ENCODE measurements at places on chromosomes 4 and X. TPM values are rescaled to one million over a fixed set of nuclear protein-coding genes. Genes with fewer than 3 reads are reported as not detected.
A peak's percentile ranks its signal among the peaks of the same experiment; 100 is the strongest.

DNA sequence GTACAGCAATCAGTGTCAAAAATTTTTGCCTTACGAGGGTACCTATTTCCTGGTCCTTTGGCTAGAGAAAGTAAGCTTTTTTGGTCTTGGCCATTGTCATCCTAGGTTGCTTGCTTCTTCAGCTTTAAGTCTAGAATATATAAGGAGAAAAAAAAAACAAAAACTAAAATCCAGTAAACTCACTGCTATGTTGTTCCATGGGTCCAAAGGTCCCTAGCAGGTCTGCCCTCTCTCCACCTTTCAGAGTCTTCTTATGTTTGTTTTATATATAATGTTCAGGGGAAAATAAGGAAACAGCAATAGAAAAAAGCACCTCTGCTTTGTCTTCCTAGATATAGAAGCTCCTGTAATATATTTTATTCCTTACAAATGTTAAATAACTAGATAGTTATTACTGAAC is 18.1 kb upstream of the BMP2K start:
- DNase-seq, result no peak

GRCh38 chr4:6516762-6517161 is 44.3 kb upstream of the PPP2R2C start:
- peak; percentile 44 for DNase-seq

- DNase-seq, result no peak
These were observed 33.3 kb upstream of the HPF1 start for GRCh38 chr4:169791062-169791461.

- DNase-seq, result peak; percentile 27
These were observed 201.0 kb upstream of the ARSJ start for GRCh38 chr4:114180481-114180880.

- no peak for DNase-seq
These were observed 93.1 kb downstream of the PDLIM5 start for GRCh38 chr4:94544811-94545210.

- no peak for DNase-seq
These were observed 57.0 kb upstream of the RAP1GDS1 start for GRCh38 chr4:98204236-98204553.

DNA sequence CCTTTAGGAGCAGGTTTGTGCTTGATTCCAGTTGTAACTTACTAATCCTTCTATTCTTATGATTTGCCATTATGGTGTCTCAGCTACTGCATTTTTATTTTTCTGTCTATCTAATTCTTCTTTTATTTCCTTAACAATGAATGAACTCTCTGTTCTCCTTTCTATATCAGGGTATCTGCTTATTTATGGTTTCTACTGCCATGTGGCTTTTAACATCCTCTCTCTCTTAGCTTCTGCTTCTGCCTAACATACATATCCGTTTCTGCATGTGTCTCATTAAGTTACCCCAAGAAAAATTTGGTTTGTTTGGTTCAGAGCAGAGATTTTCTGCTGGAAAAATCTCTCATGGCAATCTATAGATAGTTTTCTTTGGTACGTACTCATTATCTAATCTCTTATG is 614.4 kb downstream of the RPA4 start:
- DNase-seq, result no peak

DNA sequence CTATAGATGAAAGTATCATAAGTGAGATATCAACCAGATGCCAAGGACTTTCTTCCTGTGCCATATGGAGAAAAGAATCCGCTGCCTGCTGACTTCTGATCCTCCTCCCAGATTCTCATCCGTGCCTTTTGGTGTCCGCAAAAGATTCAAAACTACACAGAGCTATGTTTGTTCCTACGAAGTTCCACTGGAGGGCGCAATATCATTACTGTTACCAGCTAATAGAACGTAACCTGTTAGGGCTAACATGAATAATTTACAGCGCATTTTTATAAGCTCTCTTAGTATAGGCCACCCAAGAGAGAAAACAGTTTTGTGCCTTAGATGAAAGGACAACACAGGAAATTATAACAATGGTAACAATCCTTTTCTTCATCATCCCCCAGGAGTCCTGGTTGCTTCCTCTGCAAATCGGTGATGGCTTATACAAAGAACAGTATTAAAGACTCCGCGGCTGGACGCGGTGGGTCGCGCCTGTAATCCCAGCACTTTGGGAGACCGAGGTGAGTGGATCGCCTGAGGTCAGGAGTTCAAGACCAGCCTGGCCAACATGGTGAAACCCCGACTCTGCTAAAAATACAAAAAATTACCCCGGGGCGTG is 22.8 kb upstream of the CENPVL3 start:
- no peak for DNase-seq

DNA sequence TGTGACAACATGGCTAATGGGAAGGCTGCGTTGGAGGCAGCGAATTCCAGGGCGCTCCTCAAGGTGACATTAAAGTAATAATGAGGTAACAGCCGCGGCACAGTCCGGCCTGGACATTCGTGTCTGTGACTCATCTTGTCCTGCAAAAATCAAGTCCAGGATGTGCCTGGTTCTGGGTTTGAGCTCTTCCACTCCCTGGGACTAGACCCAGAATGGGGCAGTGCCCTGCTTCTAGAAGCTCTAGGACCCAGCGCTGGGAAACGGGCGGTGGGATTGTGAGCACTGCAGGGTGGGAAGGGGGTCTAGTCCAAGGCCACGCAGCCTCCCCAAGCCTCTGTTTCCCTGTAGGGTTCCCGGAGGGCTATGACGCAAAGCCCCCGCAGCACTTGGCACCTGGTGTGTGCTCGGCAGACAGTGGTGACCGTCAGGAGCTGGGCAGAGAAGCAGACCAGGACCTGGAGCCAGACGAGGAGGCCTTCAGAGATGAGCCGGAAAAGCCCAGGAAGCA is 34.9 kb downstream of the HMX1 start:
- DNase-seq, result no peak

GRCh38 chr4:760616-761015 is 55.0 kb downstream of the PCGF3 start:
- DNase-seq, result peak; percentile 18

GRCh38 chrX:86066998-86067397 is 19.6 kb upstream of the CHM start:
- no peak for DNase-seq

Gene IL2
- not detected for total RNA-seq

Gene TMEM154
- 2.8 TPM for total RNA-seq

Gene TSPAN7
- 73.0 TPM for total RNA-seq

Data from left cardiac atrium (tissue), 4 donors.